Occipital lobe (tissue), 3 donors: ENCODE measurements at places on chromosomes 13 and 19. TPM values are rescaled to one million over a fixed set of nuclear protein-coding genes. Genes with fewer than 3 reads are reported as not detected.

Gene RNF17
- not detected for total RNA-seq

Gene CYP4F3
- 0.16 TPM for total RNA-seq

Gene PSPN
- 3.6 TPM for total RNA-seq

Gene CASP14
- not detected for total RNA-seq

Gene ZNF568
- 39.8 TPM for total RNA-seq

Gene ZNF558
- 49.1 TPM for total RNA-seq

Gene ZNF578
- 28.4 TPM for total RNA-seq
